Kidney glomerular epithelial cell (primary cell): ENCODE measurements at places on chromosomes 13 and 19.
A peak's percentile ranks its signal among the peaks of the same experiment; 100 is the strongest.

- no peak for DNase-seq
Observed at GRCh38 chr13:22948421-22948820, 232.4 kb upstream of the SGCG start.

DNA sequence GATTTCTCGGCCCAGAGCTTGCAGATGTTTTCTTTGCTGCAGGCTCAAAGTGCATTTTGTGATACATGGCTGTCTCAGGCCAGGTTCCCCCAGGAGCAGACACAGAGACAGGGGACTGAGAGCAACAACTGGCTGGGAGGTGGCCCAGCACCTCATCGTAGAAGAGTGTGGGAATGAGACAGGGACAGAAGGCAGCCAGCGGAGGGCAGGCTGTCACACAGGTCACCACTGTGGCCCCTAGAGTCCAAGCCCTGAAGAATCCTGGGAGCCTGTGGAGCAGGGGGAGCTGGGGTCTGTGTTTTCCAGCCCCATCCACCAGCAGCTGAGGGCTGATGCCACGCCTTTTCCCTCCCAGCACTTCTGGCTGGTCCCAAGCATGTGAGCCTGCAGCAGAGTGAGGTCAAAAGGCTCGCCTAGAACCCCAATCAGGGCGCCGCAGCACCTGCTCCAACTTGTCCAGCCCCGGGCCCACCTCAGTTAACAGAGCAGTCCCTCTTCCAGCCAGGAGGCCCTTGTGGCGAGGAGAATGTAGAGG lies 723.8 kb downstream of the UQCRFS1 start:
- DNase-seq, result no peak

- DNase-seq, result no peak
Observed at GRCh38 chr13:44302940-44303575, 70.6 kb upstream of the SERP2 start.

- DNase-seq, result no peak
Observed at GRCh38 chr19:34088292-34088691, 84.0 kb upstream of the LSM14A start.

DNA sequence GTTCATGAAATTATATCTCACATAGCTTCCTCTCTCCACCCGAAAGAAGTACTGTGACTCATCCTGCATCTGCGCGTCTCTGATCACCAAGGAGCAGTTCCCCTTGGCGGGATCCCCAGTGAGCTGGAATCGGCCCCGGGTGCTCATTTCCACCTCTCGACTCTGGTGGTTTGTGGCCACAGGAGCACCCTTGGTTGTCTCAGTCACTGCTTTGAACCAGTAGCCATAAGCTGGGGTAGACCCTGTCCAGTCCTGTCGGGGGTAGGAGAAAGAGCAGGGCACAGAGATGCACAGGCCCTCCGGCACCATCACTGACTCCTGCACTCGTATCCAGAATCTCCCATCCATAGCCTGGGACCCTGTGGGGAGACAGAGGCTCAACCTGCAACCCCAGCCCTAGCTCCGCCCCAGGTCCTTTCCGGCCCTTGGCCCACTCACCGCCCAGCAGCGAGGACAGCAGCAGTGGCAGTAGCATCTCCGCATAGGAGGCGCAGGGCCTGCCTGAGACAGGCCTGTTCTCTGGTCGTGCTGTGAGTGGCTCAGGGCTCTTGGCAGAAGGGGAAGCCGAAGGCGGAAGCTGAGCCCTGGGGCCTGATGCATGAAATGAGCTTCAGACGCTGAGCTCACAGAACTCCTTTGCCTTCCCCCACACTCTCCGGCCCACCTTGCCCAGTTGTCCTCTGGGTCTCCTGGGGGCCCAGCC lies at the start of gene SIGLEC10:
TSS of gene SIGLEC10 (minus strand) at position 536 of the 703 bp plus-strand sequence. CDS start at position 475, 61 bp downstream.
- no peak for DNase-seq

DNA sequence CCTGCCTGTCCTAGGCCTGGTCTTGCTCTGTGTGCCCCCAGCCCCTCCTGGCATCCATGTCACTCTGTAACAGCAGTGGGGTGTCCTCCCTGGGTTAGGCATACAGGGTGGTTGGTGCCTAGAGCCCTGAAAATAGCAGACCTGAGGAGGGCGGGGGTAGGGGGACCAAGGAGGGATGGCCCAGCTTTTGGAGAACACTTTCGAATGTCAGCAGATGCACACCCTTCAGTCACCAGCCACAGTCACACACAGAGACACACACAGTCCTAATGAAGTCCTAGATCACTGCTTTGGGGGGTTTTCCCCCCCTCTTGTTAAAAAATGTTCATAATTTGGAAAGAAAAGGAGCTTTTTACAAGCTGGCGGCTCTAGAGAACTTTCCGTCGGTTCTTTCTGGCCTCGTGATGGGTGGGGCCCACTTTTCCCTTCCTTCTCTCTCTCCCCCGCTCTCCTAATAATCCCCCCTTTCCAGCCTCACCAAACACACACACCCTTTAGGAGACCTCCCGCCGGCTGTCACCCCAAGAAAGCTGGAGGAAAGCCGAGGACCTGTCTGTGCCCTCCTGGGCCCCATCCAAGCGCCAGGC lies 47.9 kb downstream of the LYL1 start:
- no peak for DNase-seq

GRCh38 chr13:42996584-42996983 lies 4.5 kb upstream of the EPSTI1 start:
- peak; percentile 82 for DNase-seq

DNA sequence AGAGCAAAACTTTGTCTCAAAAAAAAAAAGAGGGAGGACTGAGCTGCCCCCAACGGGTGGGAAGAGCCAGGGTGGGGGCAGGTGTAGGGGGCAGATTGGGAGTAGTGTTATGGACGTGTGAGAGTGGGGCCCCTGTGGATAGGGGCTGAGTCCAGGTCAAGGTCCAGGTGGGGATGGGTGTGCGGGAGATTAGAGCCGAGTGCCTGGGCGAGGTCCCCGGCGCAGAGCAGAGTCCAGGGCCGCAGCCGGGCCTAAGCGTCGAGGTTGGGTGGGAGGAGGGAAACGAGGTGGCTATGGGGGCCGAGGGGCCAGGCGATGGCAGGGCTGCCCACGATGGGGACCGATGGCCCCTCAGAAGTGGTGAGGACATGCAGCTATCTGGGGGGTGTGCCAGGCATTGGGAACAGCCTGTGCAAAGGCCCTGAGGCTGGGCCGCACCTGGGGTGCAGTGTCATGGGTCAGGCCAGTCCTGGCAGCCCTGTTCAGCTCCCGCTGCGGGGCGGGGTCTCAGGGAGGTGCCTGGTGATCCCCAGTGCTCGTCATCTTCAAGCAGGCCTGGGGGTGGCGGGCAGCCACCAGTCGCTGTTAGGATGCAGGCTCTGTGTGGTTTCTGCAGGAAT lies 12.3 kb upstream of the MISP start:
- no peak for DNase-seq

DNA sequence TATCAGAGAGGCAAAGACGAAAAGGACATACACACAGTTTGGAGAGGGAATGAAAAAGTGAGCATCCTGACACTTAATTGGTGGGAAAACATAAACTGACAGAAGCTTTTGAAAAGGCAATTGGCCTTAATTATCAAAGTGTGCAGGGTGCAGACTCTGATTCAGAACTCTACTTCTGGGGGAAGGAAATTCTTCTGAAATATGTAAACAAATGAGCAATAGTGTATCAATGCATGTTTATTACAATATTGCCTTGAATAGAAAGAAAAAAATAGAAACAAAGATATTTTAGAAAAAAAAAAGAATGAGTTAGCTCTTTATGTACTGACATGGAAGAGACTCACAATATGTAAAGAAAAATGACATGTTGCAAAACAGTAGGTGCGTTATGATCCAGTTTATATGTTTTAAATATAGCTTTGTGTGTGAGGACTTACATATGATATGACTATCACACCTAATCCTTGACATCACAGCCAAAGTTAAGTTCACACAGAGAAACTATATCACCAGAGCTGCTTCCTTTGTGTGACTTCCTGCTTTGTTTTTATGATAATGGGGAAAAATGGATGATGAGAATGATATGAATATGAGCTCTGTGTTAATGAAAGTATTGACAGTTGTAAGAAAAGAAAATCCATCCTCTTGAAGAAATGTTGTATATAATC lies 182.4 kb downstream of the KCTD12 start:
- no peak for DNase-seq

GRCh38 chr13:40341501-40341900 lies 324.9 kb downstream of the FOXO1 start:
- DNase-seq, result no peak
